ENCODE measurements at places on chromosomes 6 and 20. TPM values are rescaled to one million over a fixed set of nuclear protein-coding genes. Genes with fewer than 3 reads are reported as not detected.

- no peak for DNase-seq
Observed at GRCh38 chr20:46192376-46192944, 74.3 kb downstream of the CD40 start.

DNA sequence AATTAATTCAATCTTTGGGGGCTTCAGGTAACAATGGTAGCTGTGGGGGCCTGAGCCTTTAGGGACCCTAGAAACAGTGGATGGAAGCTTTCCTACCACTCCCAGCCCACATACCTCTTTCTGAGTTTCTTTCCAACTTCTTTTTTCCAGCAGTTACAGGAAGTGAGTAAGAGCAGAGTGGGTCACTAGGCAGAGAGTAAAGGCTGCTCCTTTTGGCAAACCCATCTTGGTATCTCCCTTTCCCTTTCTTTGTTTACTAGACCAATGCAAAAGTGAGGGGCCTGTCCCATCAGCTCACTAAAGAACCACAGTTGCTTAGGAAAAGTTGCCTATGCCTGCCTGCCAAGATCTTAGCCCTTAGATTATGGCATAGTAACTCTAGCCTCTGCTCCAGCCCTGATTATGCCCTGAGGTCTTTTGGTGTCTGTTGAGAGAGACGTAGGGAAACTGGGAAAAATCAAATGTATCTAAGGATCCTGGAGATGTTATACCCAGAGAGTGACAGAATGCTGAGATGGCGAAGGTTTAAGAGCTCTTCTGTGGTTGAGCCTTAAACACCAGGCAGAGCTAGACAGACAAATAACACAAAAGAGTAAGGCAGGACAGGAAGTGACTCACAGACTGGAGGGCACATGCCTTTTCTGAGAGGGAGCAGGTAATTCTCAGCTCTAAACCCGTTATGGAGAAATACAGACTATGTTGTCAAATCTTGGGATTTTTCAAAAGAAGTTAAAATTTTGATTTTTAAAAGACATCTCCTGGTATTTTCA lies 31.3 kb downstream of the TRMT6 start:
- no peak for DNase-seq

DNA sequence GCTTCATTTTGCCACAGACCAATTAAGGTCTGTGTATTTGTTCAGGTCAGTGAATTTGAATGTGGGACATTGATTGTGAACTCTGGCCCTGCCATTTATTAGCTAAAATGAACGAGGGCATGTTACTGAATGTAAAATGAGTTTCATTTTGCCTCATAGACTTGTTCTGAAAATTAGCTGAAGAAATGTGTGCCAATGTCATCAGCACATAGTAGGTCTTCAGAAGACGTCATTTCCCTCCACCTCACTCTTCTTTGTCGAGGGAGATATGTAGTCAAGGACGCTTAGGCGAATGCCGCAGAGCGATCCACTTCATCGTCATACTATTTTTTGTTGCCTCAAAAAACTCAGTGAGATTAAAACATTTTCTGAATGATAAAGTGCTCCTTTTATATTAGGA lies 291.7 kb downstream of the SMOC2 start:
- DNase-seq, result no peak

GRCh38 chr6:74333406-74333805 lies 637.4 kb downstream of the CD109 start:
- DNase-seq, result no peak

- DNase-seq, result no peak
Observed at GRCh38 chr6:22848121-22848520, 278.8 kb downstream of the HDGFL1 start.

DNA sequence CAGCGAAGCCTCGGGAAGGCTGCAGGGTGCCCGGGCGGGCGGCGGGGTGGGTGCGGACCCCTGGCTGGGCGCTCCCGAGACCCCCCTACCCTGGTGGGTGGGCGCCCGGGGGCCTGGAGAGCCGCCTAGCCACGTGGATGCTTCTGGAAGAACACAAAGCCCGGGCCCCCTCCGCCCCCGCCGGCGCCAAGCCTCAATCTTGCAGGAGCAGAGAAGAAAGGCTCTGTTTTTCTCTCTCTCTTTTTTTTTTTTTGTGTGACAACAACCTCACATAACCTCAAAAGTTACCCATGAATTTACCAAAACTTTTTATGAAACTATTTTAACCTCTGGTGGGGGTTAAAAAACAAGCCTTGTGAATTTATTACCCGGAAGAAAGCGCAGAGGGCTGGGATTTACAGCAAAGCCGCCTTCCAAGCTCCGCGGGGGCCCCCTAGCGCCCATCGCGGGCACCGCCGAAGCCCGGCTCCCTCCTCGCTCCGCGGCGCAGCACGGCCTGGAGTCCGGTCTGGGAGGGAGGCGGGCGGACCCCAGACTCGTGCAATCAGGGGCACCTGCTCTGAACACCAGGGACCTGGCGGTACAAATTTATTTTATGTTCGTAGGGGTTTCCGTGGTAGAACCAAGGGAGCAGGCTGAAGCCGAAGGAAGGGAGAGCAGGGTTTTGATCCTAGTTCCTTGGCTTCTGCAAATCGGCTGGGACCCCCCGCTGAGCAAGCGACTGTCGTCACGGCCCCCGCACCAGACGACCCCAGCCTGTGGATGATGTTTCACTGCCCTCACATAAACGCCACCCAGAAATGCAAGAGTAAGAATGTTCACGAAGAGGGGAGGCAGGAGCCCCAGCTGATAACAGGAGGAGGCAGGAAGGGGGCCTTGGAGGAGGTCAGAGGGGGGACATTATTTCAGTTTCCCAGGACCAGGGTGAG lies 58.9 kb downstream of the ZNF831 start:
- no peak for DNase-seq

DNA sequence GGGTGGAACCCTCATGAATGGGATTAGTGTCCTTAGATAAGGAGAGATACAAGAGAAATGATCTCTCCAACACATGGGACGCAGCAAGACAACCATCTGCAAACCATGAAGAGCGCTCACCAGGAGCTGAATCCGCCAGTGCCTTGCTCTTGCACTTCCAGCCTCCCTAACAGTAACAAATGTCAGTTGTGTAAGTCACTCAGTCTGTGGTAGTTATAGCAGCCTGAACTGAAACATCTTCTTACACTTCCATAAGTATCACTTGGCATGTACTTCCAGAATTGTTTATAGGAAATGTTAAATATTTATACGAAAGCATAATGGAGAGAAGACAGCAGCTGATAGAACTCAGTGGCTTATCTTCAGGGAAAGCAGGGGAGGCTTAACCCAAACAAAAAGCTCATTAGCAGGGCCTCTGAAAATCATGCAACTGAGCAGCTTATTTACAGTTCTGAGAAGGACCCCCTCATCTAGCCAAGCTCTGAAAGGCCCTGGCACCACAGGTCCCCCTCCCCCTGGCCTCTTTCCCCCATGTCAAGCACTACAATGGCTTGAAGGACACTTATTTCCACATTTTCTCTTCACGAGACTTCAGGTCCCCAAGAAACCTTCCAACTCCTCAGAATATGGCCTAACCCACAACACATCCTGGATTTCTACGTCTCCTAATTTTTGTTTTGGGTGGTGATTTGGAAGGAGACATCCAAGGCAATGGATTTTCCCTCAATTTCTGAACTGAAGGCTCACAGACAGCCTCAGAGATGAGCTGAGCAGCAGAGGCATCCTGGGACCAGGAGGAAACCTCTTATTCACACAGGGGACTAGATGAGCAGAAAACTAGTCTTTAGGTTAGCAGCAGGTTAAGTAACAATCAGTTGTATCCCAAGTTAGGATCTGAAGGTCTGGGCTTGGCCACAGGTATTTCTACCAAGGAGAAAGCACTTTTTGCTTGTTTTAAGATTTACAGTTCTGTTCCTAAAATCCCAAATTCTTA lies 49.1 kb downstream of the GCLC start:
- DNase-seq, result no peak

DNA sequence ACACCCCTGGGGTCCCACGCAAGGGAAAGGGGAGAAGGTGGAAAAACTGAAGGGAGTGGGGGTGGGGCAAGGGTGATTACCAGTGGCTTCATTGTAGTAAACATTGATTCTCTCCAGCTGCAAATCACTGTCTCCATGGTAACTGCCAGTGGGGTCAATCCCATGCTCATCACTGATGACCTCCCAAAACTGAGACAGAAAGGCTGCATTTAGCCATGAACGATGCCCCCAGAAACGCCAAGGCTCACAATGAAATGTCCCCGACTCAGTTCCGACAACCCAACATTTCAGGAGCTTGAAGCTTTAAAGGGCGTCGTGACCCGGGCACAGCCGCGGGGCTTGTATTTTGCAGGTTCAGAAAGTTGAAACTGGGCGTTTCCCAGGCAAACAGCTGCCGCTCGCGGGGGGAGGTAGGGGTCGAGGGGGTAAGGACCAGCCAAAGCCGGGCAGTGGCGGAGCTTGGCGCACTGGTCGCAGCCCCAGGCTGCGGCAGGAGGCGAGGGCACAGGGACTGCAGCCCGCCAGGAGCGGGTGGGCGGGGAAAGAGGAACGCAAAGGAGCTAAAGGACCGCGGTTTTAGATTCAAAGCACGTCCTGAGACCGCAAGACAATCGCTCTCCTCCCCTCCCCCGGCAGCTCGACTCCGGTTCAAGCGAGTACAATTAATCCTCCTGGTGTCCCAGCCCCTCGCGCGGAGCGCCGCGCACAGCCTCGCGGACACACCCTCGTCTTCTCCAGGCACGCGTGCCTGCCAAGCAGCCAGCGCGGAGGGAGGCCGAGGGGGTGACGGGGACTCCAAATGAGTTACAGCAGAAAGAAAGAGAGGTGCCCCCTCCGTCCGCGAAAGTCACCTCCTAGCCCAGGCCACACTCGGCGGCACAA lies 731 bp downstream of the TUBB2B start:
- no peak for DNase-seq

DNA sequence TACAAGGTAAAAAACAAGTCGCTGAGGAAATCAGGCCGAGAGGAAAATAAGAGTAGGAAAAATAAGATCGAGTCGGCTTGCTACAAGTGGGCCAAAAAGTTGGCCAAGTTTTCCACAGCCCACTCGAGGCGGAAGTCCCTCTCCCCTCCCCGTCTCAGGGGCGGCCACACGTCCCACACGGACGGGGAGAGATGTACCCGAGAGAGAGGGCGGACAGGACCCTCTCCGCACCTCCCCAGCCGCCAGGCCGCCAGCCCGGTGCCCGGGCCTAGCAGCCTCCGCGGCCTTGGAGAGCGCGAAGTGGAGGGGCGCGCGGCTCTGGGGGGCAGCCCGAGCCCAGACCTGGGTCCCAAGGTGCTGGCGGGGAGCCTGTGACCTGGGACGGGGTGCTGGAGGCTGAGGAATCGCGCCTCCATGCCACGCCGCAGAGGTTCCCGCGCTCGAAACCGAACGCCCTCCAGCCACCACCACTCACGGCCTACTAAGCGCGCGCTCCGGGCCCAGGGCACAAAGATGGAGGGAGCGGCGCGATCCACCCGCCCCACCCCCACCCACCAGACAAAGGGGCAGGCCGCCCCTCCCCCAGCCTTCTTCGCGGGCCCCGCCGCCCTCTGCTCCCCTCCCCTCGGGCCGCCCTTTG lies 1.9 kb upstream of the HMGA1 start:
- DNase-seq, result no peak

- no peak for DNase-seq
Observed at GRCh38 chr6:100944644-100945043, 63.5 kb upstream of the ASCC3 start.

GRCh38 chr20:63166193-63167020 lies 49.5 kb downstream of the YTHDF1 start:
- DNase-seq, result no peak

GRCh38 chr6:86380571-86381125 lies 556.7 kb upstream of the HTR1E start:
- DNase-seq, result no peak

GRCh38 chr20:5822569-5822968 lies 72.4 kb downstream of the SHLD1 start:
- no peak for DNase-seq

DNA sequence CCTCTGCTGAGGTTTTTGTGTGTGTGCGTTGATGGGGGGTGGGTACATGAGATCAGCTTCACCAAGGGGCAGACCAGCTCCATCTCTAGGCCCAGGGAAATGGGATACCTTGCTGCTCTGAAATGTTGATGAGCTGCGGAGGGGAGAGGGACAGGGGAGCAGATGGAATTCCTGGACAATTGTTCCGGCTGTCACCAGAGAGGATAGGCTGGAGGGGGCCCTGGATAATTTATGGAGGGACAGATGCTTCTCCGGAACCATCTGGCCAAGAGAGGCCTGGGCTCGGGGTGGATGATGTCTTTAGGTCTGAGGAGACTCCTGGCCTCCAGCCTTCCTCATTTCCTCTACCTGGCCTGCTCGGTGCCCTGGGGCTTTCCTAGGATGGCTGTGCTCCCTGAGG lies 1.9 kb upstream of the TJAP1 start:
- no peak for DNase-seq

DNA sequence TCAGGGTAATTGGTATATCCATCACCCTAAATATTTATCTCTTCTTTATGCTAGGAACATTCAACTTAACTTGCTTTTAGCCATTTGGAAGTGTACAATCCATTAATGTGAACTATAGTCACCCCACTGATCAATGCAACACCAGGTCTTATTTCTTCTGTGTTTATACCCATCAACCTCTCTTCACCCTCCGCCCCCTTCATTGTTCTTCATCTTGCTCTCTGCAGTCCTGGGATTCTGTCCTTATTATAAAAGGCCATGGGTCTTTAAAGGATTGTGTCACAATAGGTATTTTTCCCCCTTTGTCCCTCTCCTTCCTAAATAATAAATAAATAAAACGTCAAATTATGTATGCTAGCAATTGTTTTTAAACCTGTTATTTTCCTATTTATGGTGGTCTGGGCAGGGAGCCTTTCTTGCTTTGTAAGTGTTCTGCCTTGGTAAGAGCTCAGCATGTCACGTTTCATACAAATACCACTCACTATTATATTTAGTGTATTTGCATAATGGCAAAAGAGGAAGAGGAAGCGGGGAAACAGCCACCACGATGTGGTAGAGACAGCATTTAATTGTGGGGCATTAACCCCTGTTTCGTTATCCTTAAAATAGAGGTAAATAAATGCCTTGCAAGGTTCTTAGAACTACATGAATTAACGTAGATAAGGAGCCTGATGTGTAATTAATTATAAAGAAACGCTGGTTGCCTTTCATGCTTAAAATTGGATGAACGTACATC lies 1.9 kb downstream of the ABRACL start:
- no peak for DNase-seq

DNA sequence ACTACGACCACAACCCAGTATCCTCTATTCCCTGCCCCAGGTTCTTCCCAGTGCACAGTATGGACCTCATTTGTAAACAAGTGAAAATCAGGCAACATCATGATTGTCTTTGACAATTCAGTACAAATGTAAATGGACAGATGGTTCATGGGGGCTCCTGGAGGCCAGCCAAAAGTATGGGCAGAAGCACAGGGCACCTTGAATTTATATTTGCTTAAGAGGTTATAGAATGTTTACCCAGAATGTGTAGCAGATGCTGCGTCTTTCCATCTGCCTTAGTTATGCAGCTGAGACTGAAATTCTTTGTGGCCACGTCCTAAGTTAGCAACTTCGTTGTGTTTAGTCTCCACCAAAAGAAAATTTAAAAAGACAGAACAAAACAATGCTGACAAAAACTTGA lies 559.6 kb upstream of the NRSN1 start:
- DNase-seq, result no peak

Gene CLIC5
- 17.6 TPM for polyA plus RNA-seq

Gene BMP2
- polyA plus RNA-seq, result 1.8 TPM

Gene EFCAB8
- polyA plus RNA-seq, result 0.24 TPM

Gene PAK5
- 0.14 TPM for polyA plus RNA-seq

Gene RAD21L1
- polyA plus RNA-seq, result not detected

Gene PRKN
- polyA plus RNA-seq, result 4.6 TPM

Gene MOCS1
- 9.2 TPM for polyA plus RNA-seq

Gene ZNF165
- polyA plus RNA-seq, result 0.34 TPM

Gene ETV7
- not detected for polyA plus RNA-seq
